ENCODE measurements at places on chromosomes 3 and 15.

DNA sequence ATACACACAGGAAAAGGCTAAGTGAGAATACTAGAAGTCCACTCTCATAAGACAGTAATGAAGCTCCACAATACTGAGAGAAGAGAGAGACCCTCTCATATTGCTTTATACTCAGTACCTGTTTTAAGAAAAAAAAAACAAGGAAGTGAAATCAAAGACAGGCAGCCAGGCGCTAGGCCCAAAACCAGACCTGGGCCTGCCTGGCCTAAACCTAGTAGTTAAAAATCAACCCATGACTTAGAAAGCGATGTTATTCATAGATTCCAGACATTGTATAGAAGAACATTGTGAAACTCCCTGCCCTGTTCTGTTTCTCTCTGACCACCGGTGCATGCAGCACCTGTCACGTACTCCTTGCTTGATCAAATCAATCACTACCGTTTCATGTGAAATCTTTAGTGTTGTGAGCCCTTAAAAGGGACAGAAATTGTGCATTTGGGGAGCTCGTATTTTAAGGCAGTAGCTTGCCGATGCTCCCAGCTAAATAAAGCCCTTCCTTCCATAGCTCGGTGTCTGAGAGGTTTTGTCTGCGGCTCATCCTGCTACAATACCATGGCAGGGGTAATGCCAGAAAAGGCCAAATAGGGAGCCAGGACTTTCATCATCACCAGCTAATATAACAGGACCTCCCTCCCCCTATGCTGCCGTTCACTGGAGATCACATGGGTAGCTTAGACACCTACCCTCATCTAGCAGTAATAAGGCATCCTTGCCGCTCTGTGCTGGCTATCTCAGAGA is 1294.1 kb downstream of the NSUN3 start:
- DNase-seq, result no peak

DNA sequence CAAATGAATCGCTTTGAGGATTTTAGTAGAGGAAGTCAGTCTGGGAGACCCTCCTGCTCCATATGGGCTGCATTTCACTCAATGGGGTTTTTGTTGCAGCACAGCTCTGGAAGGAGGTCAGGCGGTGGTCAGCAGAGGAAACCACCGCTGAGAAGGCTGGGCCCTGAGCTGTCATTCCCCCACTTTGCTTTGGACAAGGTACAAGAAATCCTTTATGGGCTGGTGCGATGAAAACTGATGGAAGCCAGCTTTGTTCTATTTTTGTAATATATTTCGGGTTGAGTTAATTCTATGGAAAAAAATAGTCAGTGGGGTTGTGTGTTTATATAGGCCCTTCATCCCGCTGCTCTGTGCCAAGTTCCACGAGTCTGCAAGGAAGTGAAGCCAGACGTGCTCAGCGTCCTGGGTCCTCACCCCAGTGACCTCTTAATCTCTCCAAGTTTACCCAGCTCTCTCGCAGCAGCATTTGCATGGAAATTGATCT is 157.1 kb upstream of the TMC3 start:
- DNase-seq, result no peak

- DNase-seq, result no peak
Observed at GRCh38 chr3:87179642-87180041, 47.5 kb upstream of the CHMP2B start.

- no peak for DNase-seq
Observed at GRCh38 chr3:100603469-100603868, 5.9 kb upstream of the ADGRG7 start.

GRCh38 chr3:41599127-41599484 is 362.8 kb downstream of the ULK4 start:
- no peak for DNase-seq

DNA sequence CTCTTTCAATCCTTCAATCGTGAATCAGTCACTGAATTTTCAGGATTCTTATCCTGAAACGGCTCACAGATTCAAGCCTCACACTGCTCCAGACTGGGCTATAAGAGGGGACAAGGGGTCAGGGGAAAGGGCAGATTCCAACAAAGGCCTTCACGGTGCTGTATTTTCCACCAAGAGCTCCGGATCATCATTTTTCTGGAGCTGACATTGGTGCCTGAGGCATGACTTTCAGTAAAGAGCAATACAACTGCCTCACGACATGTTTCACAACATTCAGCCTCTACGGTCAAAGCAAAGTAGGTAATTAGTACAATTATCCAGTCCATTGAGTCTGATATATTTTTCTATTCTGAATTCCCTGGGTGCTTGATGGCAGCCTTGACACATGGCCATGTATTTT is 185.0 kb upstream of the PRICKLE2 start:
- DNase-seq, result no peak

GRCh38 chr15:48516121-48516520 is 129.4 kb downstream of the FBN1 start:
- DNase-seq, result no peak

GRCh38 chr3:41960826-41961750 is 815 bp downstream of the ULK4 start:
- peak; percentile 39 for DNase-seq

GRCh38 chr3:152664766-152665165 is 170.2 kb upstream of the P2RY1 start:
- no peak for DNase-seq

- no peak for DNase-seq
Observed at GRCh38 chr3:12392101-12392878, 92.0 kb upstream of the TSEN2 start.

DNA sequence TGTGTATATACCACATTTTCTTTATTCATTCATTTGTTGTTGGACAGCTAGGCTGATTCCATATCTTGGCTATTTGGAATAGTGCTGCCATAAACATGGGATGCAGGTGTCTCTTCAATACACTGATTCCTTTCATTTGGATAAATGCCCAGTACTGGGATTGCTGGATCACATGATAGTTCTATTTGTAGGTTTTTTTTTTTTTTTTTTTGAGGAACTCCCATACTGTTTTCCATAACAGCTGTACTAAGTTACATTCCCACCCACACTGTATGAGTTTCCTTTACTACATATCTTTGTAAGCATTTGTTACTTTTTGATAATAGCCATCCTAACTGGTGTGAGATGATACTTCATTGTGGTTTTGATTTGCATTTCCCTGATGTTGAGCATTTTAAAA is 437.7 kb downstream of the DIPK2A start:
- no peak for DNase-seq

- DNase-seq, result no peak
Observed at GRCh38 chr3:141235661-141236171, 4.1 kb downstream of the PXYLP1 start.

- no peak for DNase-seq
Observed at GRCh38 chr3:87298111-87298718, 21.8 kb upstream of the POU1F1 start.

DNA sequence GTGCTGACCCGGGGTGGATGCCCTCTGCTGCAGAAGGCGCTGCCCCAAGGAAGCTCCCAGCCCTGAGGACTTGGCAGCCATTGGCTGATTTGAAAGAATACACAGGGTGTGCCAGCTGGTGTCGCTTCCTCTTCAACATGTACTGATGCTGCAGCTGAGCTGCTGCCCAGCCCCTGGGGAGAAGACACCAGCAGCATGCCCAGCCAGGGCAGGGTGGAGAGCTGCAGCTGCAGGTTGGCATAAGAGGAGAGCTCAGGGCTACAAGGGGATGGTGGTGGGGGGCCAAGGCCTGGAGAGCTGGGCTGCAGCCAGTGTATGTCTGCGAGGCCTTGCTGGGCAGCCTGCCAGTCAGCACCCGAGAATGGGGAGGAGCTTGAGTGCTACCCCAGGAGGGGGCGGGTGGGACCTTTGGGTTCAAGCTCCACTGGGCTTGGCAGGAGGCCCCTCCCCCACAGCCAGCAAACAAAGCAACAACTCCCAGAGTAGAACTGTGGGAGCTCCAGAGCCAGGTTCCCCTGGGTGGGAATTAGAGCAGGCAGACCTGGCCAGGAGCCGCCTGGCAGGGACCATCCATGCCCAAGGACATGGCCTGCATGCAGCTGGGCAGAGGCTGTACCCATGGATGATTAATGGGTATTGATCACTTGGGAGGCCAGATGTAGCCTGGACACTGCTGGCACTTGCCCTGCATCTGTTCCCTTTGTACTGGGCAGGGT is 9.2 kb upstream of the SEMA4B start:
- DNase-seq, result no peak

DNA sequence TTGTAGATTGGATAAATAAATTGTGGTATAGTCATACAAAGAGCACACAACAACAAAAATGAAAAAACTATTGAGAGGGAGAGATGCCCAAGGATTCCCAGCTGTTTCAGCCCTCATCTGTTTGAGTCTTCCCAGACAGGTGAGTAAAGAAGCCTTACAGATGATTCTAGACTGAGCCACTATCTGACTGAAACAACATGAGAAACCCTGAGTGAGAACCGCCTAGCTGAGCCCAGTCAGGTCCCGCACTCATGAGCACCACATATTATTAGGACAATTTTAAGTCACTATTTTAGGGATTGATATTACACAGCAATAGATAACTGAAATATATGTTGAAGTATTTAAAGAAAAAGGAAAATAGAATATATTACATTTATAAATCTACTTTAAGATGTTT is 19.0 kb downstream of the POPDC2 start:
- no peak for DNase-seq

- DNase-seq, result no peak
Observed at GRCh38 chr3:48451270-48451669, 4.7 kb downstream of the ATRIP start.

- no peak for DNase-seq
Observed at GRCh38 chr3:9676785-9677184, 26.8 kb upstream of the CPNE9 start.

DNA sequence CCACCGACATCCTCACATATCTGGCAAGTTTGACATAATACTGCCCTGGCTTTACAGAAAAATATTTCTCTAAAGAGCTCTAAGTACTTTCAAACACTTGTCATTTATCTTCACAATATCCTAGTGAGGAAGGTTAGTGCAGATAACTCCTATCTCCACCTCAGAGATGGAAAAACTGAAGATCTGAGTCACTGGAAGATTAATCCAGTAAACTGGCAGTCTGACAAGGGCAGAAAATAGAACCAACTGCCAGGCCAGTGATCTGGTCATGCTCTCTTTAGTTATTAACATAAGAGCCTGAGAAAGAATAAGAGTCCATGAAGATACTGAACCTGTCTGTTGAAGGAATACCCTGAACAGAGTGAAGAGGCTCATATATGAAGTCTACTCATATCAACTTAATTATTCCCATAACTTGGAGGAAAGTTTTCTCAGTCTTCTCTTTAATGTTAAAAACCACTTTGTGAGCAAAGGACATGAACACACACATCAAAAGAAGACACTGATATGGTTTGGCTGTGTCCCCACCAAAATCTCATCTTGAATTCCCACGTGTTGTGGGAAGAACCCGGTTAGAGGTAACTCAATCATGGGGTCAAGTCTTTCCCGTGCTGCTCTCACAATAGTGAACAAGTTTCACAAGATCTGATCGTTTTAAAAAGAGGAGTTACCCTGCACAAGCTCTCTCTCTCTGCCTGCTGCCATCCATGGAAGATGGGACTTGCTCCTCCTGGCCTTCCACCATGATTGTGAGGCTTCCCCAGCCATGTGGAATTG is 61.4 kb downstream of the GOLIM4 start:
- DNase-seq, result no peak

- DNase-seq, result no peak
Observed at GRCh38 chr3:183260167-183260904, 7.3 kb downstream of the B3GNT5 start.

GRCh38 chr3:122940628-122941086 is 86.9 kb downstream of the SEMA5B start:
- no peak for DNase-seq

DNA sequence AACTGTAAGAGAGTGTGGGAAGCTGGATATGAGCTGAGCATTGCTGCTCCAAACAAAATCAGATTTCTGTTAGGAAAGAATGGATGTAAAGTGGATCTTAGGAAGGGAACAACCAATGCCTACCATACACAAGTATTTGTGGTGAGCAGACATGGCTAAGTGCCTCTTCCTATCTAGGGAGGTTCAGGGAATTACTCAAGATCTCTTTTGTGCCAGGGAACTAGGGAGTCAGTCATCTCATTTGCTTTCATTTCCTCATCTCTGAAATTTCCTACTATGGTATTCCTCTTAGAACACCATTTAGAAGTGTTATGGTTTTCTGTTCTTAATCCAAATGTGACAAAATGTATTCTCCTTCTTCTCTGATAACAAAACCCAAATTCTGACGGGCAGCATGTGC is 396.5 kb downstream of the FHIT start:
- no peak for DNase-seq

DNA sequence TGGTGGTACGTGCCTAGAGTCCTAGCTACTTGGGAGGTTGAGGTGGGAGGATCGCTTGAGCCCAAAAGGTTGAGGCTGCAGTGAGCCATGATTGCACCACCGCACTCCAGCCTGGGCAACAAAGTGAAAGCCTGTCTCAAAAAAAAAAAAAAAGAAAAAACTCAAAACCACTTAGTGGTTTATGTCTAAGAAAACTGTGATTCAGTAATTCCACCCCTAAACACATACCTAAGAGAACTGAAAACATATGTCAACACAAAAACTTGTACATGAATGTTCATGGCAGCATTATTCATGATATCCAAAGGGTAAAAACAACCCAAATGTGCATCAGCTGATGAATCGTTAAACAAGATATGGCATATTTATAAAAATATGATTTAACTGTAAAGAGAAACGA is 14.3 kb downstream of the SPG21 start:
- no peak for DNase-seq

GRCh38 chr15:80277147-80277546 is 25.1 kb upstream of the CTXND1 start:
- no peak for DNase-seq

DNA sequence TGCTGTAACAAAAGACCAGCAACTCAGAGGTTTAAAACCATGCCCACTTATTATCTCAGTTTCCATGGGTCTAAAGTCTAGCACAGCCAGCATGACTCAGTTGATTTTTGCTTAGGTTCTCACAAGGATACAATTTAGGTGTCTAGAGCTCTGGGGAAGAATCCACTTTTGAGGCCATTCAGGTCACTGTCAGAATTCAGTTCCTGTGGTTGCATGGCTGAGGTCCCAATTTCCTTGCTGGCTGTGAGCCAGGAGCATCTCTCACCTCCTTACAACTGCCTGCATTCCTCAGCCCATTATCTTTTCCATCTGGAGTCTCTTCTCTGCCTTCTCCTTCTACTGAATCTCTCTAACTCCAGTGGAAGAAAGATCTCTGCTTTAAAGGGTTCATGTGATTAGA is 240.5 kb upstream of the CFAP20DC start:
- DNase-seq, result no peak

DNA sequence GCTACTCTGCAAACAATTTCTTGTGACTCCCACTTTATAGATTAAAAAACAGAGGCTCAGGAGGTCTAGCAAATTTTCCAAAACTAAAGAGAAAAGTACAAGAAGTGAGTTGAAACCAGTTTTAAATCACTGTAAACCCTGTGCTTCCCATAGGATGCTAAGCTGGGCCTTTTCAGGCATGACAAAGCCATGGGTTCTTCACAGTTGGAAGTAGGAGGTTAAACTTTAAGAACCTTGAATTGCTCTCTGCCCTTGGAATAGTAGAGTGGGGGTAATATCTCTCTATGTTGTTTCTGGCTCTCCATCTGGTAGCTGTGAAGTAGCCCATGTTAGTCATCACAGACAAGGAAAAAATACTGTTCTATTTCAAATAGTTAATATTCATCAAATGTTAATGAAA is 193.6 kb upstream of the SATB1 start:
- no peak for DNase-seq
